ENCODE measurements at places on chromosomes 2 and 18.

DNA sequence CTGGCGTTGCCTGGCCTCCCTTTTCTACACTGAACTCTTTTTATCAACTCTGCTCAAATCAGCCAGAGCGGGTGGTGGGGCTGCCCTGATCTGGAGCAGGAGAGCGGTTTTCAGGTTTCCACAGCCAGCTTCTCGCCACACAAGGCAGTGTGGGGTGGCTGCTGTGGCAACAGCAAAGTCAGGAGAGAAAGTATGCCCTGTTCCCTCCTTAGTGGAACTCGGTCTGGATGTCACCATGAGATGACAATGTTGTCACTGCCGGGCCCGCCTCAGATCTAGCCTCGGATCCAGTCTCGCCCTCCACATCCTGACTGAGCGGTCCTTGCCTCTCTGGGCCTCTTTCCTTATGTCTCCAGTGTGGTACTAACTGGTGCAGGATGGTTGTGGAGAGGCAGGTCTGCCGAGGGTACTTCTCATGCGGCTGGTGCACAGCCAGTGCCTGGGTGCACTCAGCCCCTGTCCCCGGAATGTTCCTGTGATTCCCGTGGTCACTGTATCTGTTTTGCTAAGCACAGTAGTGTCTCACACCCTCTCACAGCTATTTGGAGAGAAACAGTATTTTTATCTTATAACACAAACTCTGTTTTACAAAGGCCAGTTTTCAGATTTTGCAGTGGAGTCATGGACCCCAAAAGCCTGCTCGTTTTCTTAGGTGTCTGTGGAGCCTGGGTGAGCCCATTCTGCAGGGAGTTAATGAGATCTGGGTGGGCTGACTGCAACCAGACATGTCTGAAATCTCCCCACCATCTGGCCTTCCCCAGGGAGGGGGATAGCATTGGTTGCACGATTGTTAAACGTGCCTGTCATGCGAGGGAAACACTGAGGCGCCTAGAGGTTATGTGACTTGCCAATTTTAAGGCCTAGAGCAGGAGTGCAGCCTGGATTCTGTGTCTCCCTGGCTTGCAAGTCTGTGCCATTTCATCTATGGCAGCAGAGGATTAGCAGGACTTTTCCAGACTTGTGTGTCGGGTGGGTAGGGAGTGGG is 261.1 kb upstream of the AGAP1 start:
- DNase-seq, result no peak

GRCh38 chr2:63788071-63788470 is 53.6 kb upstream of the UGP2 start:
- DNase-seq, result no peak

DNA sequence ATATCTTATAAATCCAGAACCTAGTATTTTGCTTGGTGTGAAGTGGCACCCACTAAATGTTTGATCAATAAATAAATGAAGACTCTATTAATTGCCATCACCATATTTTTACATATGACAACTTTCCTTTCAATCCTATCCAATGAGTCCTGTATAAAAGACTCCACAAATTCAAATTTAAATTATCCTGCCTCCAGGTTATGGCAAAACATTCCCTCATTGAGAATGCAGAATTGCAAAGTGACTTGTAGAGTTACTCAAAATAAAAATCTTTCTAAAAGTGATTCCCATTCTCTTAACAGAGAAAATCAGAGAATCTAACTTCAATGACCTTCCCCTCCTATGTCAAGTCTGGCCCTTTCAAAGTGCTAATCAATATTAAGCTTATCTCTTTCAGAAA is 236.8 kb downstream of the GRB14 start:
- no peak for DNase-seq

DNA sequence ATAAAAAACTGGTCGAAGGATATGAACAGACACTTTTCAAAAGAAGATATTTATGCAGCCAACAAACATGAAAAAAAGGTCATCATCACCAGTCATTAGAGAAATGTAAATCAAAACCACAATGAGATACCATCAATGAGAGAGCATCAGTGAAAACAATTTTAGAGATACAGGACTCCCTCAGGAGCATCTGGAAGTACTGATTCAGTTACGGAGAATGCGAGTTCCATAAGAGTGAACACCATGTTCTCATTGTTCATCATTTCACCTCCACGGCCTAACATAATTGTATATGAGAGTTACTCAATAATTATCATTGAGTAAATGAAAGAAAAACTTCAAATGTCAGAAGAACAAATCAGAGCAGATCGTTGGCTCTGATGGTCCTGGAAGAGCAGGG is 140.9 kb upstream of the TANK start:
- no peak for DNase-seq

- no peak for DNase-seq
These were observed 69.5 kb downstream of the HNRNPLL start for GRCh38 chr2:38533180-38533579.

DNA sequence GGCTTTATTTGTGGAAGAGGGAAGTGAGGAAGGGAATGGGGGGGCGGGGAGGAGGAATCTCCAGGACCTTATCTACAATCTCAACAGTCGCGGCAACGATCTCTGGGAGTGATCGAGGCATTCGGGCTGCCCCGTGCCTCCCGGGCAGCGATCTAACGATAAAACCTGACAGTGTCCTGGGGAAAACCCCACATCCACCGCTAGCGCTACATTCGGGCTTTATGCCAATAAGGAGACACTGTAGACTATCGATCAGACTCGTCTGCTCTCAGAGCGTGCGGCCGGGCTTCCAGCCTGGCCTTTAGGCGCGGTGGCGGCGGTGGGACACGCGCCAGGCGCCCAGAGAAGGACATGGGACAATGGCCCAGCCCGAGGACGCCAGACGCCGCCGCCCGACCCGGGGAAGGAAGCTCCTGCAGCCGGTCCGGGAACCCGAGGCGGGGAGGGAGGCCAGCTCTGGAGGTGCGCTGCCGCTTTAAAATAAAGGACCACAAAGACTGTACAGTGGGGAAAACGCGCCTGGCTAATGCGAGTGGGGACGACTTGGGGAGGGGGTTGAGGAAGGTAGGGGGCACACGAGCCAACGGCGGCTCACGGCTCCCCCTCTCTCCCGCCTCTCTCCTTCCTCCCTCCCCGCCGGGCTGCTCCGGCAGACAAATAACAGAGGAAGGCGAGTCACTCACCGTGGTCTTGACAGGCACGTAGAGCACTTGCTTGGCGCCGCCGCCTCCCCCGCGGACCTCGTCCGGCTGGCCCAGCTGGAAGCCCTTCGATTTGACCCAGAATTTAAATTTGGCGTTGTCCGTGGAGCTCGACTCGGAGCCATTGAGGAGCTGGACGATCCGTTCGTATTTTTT is 2.2 kb downstream of the NOL4 start:
- no peak for DNase-seq

DNA sequence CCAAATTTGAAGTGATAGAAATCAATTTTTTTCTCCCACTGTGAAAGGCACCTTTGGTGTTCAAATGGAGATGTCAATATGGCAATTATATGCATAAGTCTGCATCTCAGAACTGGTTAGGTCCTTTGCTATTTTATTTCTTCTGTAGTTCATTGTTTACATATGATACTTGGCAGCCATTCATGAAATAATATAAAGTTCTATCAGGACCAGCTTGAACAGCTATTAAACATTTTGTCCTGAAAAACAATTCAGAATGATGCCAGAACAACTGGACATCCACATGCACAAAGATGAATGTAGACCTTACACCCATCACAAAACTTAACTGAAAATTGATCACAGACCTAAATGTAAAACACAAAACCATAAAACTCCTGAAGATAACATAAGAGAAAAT is 41.8 kb upstream of the ARHGAP28 start:
- no peak for DNase-seq

DNA sequence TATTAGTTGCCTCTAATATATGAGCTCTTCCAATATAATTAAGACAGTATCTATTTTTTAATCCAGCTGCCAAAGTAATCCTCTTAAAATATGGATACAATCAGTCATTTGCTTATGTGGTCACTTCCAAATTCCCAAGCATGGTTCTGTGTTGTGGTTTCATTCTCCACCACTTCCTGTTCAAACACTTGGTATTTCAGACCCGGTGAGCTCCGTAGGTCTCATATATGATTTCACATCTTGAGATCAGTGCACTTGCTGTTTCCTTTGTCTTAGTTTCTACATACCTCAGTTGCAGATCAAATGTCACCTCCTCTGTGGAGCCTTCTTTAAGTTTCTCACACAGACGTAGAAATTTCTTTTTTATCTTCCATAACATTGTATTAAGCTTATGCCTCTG is 254.2 kb downstream of the KCNS3 start:
- DNase-seq, result no peak

GRCh38 chr18:3441290-3441689 is 8.7 kb upstream of the TGIF1 start:
- no peak for DNase-seq

- DNase-seq, result no peak
These were observed 116.5 kb downstream of the ATP9B start for GRCh38 chr18:79185648-79186047.

- no peak for DNase-seq
These were observed 297.6 kb downstream of the CDH7 start for GRCh38 chr18:66048406-66048805.

- no peak for DNase-seq
These were observed 144.4 kb upstream of the LYPD6 start for GRCh38 chr2:149185942-149186490.

GRCh38 chr18:10499230-10499629 is 26.6 kb upstream of the NAPG start:
- no peak for DNase-seq

DNA sequence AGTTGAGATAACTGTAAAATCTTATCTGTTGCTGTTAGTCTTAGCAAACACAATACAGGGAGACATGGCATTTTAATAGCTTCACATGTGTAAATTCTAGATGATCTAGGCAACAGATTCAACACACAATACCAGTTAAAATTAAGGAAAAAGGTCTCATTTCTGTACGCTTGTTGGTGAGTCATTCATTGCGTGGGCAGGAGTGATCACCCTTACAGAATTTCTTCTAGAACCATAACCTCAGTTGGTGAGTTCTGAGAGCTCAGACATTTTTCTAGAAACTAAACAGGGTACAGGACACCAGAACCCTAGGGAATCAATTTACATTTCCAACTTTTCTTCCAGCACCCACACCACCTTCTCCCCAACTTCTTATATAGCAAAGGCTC is 81.9 kb downstream of the SLC8A1 start:
- no peak for DNase-seq

- DNase-seq, result no peak
These were observed 54.7 kb upstream of the ID2 start for GRCh38 chr2:8627019-8627691.

- DNase-seq, result no peak
These were observed 176.6 kb downstream of the DYSF start for GRCh38 chr2:71629771-71630453.

GRCh38 chr2:223044916-223045700 is 6.9 kb upstream of the KCNE4 start:
- no peak for DNase-seq

DNA sequence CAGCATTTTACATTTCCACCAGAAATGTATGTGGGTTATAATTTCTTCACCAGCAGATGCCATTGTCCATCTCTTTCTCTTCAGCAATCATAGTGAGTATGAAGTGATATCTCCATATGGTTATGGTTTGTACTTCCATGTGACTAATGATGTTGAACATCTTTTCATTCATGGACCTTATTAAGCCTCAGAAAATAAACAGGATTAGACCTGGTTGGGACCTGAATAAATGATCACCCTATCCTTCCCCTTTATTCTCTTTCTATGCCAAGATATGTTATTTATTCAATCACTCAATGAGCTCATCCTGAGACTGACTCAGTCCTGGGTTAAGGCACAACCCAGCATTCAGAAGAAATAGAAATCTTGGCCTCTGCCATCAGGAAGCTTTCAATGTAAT is 86.6 kb downstream of the ANTXR1 start:
- DNase-seq, result no peak

- no peak for DNase-seq
These were observed 88.1 kb downstream of the NDUFA10 start for GRCh38 chr2:239936838-239937581.

DNA sequence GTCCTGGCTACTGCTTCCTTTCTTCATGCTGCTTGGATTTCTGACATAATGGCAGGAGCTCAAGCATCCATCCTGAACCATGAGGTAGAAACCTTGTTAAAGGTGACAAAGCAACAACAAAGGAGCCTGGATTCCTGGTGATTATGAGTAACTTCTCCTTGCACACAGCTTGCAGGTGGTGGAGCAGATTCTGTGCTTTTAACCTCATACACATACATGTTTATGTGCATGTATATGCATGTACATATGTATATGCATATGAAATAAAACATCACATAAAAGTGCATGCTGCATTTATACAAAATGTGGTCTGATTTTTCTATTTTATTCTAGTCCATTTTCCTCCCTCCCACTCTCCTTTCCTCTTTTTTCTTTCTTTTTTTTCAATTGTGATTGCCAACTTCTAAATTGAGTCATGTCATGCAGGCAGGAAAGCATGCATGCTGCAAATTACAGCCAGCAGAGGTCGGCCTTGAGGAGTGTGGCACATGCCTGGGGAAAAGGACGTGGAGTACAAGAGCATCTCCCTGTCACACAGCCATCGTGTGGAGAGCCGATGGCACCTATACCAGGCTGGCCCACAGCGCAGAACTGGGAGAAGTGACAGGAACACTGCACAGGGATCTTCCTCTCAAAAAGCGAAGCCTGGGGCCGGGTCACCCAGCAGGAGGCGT is 17.9 kb downstream of the LCT start:
- DNase-seq, result no peak

DNA sequence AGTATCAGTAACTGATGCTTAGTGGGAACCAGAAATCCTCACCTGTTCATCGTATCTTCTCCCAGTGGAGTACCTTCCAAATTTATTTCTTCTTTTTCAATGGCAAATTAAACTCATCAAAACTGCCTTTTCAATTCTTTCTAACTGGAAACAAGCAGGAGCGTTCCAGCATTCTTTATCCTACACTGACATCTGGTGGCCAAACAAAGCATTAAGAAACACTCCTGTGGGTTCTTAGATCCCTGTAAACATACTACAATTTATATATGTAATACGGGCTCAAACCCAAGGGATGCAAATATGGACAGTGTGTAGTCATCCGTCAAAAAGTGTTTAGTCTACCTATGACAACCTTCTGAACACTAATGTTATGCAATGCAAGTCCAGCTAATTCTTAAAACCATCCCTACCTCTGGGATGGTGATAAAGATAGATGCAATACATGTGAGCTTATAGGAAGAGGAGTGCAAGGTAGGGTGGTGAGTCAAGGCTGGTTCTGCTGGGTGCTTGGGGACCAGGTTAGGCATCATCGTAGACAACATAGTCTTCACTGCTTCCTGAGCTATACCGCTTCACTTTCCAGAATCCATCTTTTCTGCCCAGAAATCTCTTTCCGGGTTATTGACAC is 375.0 kb downstream of the CTNNA2 start:
- no peak for DNase-seq

All from esophagus squamous epithelium (tissue), 5 donors.